ENCODE measurements at places on chromosomes 3 and 15.

DNA sequence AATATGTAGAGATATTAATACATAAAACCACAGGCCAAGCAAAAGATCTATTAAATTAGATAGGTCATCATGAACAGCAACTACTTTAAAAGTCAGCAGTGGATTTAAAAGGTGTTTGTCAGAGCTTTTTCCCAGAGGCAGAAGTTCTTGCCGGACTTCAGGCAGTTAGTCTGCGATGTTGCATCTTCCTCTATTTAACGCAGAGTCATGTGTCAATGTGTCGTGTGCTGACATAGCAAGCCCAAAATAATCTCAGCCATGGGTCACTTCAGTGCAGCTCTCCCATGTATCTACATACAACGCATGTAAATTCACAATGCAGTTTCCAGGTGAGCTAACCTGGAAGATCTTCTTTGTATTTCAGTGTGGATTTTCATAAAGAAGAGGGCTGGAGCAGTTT, 8.0 kb upstream of the TMEM212 start:
- DNase-seq = no peak

GRCh38 chr3:171404376-171404967, 55.7 kb downstream of the TNIK start:
- DNase-seq = no peak

GRCh38 chr3:172192830-172193415, 153.5 kb downstream of the FNDC3B start:
- no peak for DNase-seq

- DNase-seq = no peak
These were observed 276.9 kb upstream of the IL12A start for GRCh38 chr3:159711560-159712333.

DNA sequence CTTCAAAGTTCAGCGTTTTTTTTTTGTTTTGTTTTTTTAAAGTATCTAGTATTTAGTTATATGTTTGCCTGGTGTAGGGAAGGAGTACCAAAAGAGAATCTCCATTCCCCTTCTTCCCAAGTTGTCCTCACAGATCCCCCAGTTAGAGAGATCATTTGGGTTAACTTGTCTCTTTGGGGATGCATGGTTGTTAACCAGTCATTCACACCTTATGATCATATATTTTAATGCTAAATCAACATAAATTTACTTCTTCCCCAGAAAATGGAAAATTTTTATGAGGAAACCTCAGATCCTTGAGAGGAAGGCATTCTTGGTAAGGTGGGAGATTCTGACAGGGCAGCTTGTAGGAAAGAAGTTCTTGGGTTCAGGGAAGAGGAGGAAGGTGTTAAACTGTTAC, 1.5 kb upstream of the MGA start:
- no peak for DNase-seq

- DNase-seq = no peak
These were observed 249.8 kb downstream of the POLQ start for GRCh38 chr3:121295979-121296378.

GRCh38 chr3:193906849-193907410, 229.0 kb upstream of the HES1 start:
- no peak for DNase-seq

GRCh38 chr3:58530354-58530865, 6.6 kb downstream of the ACOX2 start:
- DNase-seq = no peak

GRCh38 chr3:194251007-194251406, 100.1 kb downstream of the CPN2 start:
- no peak for DNase-seq

- DNase-seq = no peak
These were observed 16.3 kb upstream of the OR5H1 start for GRCh38 chr3:98114264-98114663.

DNA sequence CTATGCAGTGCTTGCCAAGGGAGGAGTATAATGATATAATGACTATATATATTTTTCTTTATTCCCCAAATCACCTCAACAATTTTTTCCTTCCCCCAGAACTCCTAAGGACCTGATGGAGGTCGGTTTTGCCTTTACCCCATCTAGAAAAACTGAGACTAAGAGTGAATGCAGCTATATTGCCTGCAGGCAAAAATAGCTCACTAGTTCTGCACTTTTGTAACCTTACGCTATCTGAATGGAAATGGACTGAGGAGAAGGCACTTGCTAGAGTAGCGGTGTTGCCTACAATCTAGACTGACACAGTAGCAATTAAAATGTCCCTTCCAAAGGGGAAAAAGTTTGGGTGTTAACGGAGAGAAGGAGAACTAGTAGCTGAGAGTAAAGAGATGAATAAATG, 379.5 kb upstream of the SEMA6D start:
- no peak for DNase-seq

DNA sequence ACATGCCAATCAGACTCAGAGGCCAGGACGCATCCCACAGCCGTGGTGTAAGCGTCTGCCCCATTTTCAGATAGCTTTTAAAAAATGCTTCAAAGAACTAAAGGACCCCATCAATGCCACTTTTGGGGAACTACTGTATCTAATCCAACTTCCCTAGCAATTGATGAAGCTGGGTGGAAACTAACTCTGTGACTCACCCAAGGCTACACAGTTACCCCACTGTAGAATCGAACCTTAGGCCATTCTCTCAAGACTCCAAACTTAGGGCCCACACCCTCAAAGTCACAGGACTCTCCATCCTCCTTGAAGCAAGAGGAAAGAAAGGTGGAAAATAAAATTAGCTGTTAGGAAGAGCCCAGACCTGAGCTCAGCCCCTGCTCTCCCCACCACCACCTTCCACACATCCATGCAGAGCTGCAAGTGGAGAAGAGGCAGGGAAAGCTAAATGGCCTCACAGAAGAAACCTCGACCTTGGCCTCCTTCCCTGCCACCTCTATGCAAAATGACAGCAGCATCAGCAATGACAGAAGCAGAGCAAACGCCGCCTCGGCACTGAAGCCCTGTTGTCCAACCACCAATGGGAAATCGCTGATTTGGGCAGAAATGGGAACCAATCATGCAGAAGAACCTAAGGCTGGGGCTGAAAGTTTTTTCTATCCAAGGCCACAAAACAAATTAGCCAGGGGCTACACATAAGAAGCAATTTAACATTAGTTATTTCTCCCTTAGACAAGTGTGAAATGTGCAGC, 22.2 kb downstream of the ANP32A start:
- DNase-seq = no peak

- DNase-seq = peak; percentile 62
These were observed 16.9 kb upstream of the SEMA4B start for GRCh38 chr15:90184119-90184785.

All from CD4-positive, alpha-beta T cell treated with Interferon alpha-2 for 1 hour (primary cell).